Ovary (tissue), 10 donors: ENCODE measurements at places on chromosomes 7 and 10. TPM values are rescaled to one million over a fixed set of nuclear protein-coding genes. Genes with fewer than 3 reads are reported as not detected.

GRCh38 chr7:97401398-97401797, 283.9 kb downstream of the SDHAF3 start:
- H3K4me1 ChIP-seq, result no peaks in the 10 kb centered on the region
- H3K27ac ChIP-seq, result no peak overlapping the region
- H3K27me3 ChIP-seq, result no peaks in the 10 kb centered on the region
- H3K4me3 ChIP-seq, result no peak overlapping the region

DNA sequence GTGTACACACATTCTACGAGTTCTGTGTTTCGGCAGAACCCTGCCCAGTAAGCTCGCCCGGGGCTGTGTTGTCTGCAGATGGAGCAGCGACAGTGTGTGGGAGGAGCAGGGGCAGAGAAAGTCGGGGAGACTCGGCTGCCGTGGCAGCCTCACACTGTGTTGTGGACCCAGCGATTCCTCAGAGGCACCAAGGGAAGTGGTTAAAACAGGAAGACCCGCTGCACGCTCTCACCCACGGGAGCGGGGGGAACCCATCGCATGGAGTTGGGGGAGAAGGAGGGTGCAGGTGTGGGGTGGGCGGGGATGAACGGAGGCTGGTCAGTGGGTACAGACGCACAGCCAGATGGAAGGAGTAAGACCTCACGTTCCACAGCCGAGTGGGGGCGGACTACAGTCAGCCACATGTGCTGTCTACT, 250.2 kb downstream of the ELFN1 start:
- H3K36me3 ChIP-seq, result no peaks in the 10 kb centered on the region
- no peaks in the 10 kb centered on the region for H3K4me1 ChIP-seq
- H3K27me3 ChIP-seq, result no peaks in the 10 kb centered on the region

GRCh38 chr10:11698691-11699549, 43.3 kb upstream of the ECHDC3 start:
- no peak overlapping the region for H3K27ac ChIP-seq
- peaks cover 10% of the 10 kb centered on the region for H3K4me1 ChIP-seq
- H3K36me3 ChIP-seq, result no peaks in the 10 kb centered on the region
- DNase-seq, result peak; percentile 35

DNA sequence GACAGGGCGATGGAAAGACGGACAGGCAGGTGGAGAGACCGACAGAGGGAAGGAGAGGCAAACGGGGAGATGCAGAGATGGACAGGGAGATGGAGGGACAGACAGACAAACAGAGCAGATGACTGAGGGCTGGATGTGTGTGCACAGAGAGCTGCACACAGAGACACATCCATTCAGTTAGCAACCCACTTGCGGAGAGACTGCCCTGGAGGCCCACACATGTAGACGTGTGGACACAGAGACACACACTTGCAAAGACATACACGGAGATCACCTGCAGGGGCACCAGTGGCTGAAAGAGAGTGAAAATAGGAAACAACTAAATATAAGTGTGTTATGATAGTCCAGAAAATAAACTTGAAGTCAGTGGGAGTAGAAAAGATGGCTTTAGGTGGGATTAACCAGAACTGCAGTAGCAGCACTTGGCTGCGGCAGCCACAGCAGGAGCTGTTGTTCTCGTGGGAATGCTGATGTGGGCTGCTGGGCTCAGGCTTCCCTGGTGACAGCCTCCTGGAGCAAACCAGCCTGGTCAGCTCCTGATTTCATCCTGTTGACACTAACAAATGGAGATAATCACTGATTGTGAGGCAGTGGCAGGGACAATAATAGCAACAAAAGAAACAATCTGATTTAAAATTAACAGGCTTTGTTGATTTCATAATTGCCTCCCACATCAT, 134.1 kb downstream of the CCNY start:
- no peak overlapping the region for H3K4me3 ChIP-seq
- no peaks in the 10 kb centered on the region for H3K36me3 ChIP-seq
- no peak overlapping the region for H3K27ac ChIP-seq
- H3K4me1 ChIP-seq, result peaks cover 8% of the 10 kb centered on the region

GRCh38 chr10:99537086-99537988, 4.6 kb downstream of the NKX2-3 start:
- DNase-seq, result no peak
- no peaks in the 10 kb centered on the region for H3K27me3 ChIP-seq
- H3K4me3 ChIP-seq, result no peak overlapping the region

GRCh38 chr7:135761751-135762488, 13.3 kb upstream of the FAM180A start:
- H3K4me3 ChIP-seq, result no peak overlapping the region
- no peak overlapping the region for H3K27ac ChIP-seq
- no peaks in the 10 kb centered on the region for H3K4me1 ChIP-seq

- no peak for DNase-seq
- no peaks in the 10 kb centered on the region for H3K36me3 ChIP-seq
- no peaks in the 10 kb centered on the region for H3K27me3 ChIP-seq
- no peaks in the 10 kb centered on the region for H3K4me1 ChIP-seq
Observed at GRCh38 chr7:91915401-91916050, 25.1 kb upstream of the AKAP9 start.

The STEAP4 gene
- 10.4 TPM for total RNA-seq

DNA sequence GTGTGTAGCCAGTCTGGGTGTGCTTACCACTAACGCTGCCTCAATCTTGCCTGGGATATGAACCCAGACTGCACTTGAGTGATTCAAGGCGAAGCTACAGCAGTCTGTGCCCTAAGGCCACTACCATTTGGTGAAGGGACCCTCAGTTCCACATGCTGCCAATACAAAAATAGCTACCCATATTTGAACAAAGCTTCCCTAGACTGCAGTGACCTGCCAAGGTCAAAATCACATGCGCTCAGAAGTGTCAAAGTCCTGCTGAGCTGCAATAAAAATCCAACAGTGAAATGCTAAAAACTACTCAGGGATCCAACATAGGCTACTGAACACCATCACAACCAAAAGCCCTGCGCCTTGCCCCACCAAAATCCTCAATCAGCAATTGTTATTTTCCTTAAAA, 472.3 kb upstream of the VSTM2A start:
- H3K27ac ChIP-seq, result no peak overlapping the region
- no peaks in the 10 kb centered on the region for H3K36me3 ChIP-seq

DNA sequence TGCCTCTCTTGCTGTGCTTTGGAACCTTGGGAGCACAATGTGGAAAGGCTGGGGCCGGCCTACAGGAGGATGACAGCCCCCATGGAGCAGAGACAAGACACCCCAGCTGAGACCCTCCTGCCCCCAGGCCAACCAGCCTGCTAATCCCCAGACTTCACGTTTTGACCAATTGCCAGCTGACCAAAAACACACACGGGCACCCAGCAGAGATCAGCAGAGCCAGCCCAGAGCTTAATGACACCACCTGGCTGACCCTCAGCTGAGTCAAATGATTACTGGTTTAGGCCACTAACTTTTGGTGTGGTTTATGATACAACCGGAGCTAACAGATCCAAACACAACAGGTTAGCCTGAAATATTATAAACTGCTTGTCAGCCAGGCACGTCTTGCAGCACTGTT, 111.2 kb upstream of the KIF5B start:
- no peak overlapping the region for H3K4me3 ChIP-seq
- no peaks in the 10 kb centered on the region for H3K27me3 ChIP-seq
- no peak for DNase-seq
- no peak overlapping the region for H3K27ac ChIP-seq

GRCh38 chr10:47116445-47116844, 183.6 kb upstream of the GDF10 start:
- H3K4me3 ChIP-seq, result no peak overlapping the region
- no peaks in the 10 kb centered on the region for H3K36me3 ChIP-seq
- H3K27ac ChIP-seq, result no peak overlapping the region

GRCh38 chr7:51309361-51310130, 7.1 kb downstream of the COBL start:
- no peak overlapping the region for H3K27ac ChIP-seq
- H3K4me3 ChIP-seq, result no peak overlapping the region
- H3K36me3 ChIP-seq, result no peaks in the 10 kb centered on the region
- no peaks in the 10 kb centered on the region for H3K4me1 ChIP-seq

The TRPV5 gene
- not detected for total RNA-seq
